ENCODE measurements at places on chromosomes 6 and 20.

GRCh38 chr20:6606651-6607050 is 160.8 kb upstream of the BMP2 start:
- no peak for DNase-seq

DNA sequence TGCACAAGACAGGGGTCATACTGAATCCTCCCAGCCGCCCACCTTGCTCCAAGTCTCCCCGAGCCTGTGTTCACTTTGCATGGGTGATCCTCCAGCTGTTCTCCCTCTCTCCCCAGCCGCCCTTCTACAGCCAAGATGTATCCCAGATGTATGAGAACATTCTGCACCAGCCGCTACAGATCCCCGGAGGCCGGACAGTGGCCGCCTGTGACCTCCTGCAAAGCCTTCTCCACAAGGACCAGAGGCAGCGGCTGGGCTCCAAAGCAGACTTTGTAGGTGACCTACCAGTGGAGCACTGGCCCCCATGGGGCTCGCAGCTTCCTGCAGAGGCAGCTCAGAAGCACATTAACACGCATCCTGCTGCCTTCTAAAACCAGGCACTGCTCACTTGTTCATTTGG is 14.6 kb upstream of the IFT52 start:
- DNase-seq = no peak

GRCh38 chr20:10800288-10800687 is 126.5 kb upstream of the JAG1 start:
- no peak for DNase-seq

- DNase-seq = peak; percentile 84
Measured at GRCh38 chr20:1336699-1337367, 7.9 kb upstream of the SDCBP2 start.

- peak; percentile 79 for DNase-seq
Measured at GRCh38 chr20:63740070-63740626, 572 bp downstream of the SLC2A4RG start.

DNA sequence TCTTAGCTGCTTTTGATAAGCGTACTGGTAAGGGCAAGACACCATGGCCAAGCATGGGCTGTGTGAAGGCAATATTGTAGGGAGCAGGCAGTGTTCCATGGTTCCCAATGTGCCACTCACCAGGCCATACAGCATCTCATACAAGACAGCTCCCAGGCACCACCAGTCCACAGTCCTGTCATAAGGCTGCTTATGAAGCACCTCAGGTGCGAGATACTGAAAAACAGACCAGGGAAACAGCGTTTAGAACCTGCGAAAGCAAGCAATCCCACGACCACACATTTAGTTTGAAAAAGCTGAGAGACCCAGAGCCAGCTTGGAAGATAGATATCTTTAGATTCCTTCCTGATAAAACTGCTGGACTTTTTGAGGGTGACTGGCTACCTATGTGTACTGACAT is 119.1 kb upstream of the SLC2A12 start:
- no peak for DNase-seq

DNA sequence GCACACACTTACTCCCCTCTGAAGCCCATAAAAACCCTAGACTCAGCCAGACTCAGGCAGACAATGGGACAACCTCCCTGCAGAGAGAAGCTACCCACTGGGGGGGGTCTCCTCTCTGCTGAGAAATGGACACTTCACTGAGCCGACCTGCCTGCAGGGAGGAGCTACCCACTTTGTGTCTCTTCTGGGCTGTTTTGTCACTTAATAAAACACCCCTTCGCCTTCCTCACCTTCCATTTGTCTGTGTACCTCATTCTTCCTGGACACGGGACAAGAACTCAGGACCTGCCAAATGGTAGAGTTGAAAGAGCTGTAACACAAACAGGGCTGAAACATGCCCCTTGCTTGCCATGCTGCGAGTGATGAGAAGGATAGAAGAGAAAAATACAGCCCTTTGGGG is 151.7 kb upstream of the HDDC2 start:
- DNase-seq = no peak

- no peak for DNase-seq
Measured at GRCh38 chr6:69263297-69263696, 533.5 kb downstream of the LMBRD1 start.

GRCh38 chr20:23800865-23801264 is 25.7 kb downstream of the CST2 start:
- DNase-seq = no peak

- no peak for DNase-seq
Measured at GRCh38 chr20:19600042-19600441, 158.0 kb upstream of the RIN2 start.

DNA sequence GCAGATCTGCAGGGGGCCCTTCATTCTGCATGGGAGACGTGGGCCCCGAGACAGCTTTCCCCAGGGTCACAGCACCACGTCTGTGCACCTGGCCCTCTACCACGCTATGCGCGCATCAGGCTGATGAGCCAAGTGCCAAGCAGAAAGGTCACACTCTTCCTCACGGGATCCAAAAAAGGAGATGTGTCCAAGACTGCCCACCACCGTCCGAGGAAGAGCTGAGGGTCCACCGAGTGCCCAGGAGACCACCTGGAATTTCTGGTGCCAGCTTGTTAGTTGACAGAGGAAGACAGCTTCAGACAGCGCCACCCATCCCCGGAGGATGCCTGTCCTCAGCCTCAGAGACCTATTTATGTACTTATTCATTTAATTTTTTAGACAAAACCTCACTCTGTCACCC is 77.6 kb upstream of the QKI start:
- DNase-seq = no peak

DNA sequence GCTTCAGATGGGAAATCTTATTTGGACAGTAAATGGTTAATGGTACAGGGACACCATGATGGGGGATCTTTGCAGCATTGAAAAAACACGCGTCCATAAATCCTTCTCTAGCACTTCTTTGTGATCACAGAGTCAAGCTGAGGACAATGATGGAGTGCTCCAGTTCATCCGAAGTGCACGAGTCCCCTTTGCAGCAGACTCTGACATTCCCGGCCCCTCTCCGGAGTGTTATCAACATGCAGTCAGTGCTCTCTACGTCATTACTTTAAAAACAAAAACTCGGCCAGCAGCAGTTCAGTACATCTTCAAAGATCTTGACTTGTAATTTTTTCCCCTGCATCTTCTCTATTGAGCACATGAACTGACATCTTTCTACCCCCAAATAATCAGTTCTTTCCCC is 185.5 kb upstream of the AKAP12 start:
- no peak for DNase-seq

DNA sequence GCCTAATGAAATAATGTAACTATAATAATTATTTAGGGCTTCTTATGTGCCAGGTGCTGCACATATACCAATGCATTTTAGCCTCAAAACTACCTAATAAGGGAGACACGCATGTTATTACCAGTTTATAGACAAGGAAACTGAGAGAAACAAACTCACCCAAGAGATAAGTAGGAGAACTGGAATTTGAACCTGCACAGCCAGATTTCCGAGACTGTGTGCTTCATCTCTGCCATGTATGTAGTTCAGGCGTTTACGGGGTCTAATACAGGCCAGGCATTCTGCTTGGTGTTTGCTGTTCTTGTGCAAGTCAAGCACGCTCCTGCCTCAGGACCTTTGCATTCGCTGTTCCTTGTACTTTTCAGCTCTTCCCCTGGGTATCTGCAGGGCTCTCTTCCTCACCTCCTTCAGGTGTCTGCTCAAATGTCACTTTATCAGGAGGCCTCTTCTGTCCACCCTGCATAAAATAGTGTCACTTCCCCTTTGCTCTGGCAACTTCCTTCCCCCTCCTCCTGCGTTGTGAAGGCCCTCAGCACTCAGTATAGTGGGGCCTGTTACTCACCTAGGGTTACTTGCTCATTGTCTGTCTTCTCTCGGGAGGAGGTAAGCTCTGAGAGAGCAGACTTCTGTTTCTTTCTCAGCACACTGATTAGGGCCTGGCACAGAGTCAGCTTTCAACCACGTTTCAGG is 6.1 kb upstream of the NSFL1C start:
- no peak for DNase-seq
